ENCODE measurements at places on chromosomes 6 and 20.

DNA sequence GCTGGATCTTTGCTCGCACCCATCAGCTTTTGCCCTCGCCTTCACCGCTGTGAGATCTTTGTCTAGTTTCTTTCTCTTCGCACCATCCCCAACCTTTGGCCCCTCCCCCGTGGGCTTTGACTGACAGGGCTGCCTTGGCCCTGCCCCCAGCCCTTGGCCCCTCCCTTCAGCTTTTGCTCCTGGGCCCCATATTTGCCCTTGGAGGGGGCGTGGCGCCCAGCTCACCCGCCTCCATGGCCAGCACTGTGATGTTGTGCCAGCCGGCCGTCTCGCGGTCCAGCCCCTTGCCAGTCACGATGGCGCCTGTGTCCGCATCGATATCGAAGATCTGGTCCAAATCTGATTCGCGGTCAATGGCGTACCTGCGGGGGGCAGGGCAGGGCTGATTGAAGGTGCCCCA lies 81.1 kb downstream of the CD40 start:
- DNase-seq, result no peak

DNA sequence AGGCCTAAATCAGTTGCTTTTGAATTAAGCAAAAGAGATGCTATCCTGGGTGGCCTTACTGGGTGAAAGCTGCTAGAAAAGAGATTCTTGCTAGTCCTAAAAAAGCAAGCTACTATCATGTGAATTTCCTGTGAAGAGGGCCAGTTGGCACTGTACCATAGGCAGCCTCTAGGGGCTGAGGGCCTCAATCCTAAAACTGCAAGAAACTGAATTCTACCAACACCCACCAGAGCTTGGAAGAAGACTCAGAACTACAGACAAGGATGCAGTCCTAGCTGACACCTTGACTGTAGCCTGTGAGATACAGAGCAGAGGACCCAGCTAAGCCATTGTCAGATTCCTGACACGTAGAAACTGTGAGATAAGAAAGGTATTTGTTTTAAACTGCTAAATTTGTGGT lies 24.5 kb downstream of the CLIC5 start:
- DNase-seq, result no peak

- no peak for DNase-seq
Measured at GRCh38 chr6:16911088-16911487, 149.8 kb upstream of the ATXN1 start.

- DNase-seq, result no peak
Measured at GRCh38 chr6:27767851-27768250, 144.3 kb downstream of the OR2B2 start.

DNA sequence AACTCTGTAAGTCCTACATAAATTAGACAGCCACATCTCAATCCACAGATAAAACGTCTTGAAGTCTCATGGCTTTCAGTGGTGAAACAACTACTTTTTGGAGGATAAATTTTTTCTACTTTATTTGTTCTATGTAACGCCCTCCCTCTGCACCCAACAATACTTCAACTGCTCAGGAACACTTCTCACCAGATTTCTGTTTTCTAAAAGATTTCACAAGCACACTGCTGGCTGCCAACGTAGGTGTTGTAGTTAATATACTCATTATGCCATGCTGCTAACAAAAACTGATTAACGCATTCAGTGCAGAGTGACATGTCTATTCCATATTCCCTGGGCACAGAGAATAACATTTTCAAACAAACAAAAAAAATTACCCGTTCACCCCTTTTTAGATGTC lies 10.2 kb downstream of the USP49 start:
- DNase-seq, result no peak

DNA sequence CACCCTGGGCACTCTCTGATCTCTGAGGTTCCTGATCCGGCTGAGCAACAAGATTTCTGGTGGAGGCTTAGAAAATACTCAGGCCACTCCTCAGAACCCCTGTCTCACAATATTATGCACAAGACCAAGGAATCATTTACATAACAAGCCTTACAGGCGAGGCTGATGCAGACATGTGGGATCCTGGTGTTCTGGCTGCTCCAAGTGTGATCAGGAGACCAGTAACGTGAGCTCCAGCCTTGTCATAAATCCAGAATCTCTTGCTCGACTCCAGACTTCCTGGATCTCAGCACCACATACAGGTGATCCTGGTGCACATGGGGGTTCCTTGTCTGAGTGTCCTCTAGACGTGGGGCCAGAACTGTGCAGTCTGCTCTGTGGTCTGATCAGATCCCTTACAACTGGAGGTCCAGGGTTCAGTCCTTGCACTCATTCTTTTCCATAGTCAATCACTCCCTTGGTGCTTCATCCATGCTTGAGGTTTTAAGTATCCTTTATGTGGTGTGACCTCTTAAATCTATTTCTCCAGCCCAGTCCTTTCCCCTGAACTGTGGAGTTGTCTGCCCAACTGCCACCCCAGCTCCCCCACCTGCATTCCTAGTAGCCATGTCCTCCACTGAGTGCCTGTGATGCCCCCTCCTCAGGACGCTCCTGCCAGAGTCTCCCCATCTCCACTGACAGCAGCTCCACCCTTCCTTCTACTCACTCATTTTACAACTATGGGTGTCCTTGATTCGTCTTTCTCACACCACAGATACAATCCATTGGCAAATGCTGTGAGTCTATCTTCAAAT lies 5.1 kb downstream of the HLA-C start:
- DNase-seq, result no peak

DNA sequence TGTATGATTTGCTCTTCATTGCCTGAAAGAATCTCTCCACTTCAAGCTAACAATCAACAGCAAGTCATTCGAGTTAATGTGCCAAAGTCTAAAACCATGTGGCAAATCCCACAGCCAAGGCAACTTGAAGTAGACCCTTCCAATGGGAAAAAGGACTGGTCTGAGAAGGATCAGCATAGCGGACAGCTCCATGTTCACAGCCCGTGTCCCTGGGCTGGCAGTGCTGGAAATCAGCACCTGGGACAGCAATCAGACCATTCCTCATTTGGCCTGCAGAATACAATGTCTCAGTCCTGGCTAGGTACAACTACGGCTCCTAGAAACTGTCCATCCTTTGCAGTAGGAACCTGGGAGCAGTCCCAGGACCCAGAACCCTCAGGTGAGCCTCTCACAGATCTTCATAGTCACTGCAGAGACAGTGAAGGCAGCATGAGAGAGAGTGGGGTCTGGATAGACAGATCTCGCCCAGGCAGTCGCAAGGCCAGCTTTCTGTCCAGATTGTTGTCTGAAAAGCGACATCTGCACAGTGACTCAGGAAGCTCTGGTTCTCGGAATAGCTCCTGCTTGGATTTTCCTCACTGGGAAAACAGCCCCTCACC lies 1.1 kb downstream of the GJA10 start:
- peak; percentile 93 for DNase-seq

DNA sequence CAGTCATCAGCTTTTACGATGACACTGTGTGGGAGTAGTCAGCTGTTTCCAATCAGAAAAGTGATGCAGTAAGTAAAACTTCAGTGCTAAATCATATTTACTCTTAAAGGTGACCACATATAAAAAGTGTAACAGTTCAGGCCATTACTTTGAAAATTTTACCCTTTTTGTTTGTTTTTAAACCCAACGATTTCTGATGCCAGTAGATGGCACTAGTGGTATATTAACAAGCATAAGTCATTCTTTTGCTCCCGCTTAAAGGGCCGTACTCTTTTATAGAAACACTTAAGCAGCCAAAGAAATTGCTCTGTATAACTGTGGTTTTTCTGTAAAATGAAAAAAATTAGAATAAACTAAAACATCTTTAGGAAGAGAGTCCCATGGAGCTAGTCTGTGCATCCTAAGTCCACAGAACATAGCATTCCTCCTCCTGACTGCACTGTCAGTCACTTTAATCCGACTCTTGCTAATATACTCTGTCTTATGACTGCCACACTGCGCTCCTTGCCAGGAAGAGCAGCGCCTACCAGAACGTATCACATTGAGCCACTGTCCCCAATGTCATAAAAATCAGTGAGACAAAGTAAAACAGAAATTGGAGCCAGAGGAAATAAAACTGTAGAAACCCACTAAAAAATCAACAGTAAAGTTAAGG lies 25.0 kb downstream of the HEBP2 start:
- no peak for DNase-seq

DNA sequence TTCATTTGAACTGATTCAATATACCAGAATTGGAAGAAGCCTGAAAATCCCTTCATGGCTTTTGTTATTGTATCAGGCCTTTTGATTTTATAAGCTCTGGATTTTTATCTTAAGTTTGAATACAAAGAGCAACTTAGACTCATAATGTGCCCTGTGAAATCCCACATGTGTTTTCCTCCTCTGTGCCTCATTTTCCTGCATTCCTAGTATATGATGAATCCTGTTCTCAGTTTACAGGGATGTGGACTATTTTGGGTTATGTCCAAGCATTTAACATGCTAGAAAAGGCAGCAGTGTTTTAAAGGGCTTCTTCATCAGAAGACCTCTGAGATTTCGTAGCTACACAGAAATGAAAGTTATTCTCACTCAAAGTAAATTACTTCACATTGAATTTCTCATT lies 455.0 kb downstream of the RFPL4B start:
- no peak for DNase-seq

- DNase-seq, result no peak
Measured at GRCh38 chr6:147017153-147017552, 187.1 kb upstream of the STXBP5 start.

DNA sequence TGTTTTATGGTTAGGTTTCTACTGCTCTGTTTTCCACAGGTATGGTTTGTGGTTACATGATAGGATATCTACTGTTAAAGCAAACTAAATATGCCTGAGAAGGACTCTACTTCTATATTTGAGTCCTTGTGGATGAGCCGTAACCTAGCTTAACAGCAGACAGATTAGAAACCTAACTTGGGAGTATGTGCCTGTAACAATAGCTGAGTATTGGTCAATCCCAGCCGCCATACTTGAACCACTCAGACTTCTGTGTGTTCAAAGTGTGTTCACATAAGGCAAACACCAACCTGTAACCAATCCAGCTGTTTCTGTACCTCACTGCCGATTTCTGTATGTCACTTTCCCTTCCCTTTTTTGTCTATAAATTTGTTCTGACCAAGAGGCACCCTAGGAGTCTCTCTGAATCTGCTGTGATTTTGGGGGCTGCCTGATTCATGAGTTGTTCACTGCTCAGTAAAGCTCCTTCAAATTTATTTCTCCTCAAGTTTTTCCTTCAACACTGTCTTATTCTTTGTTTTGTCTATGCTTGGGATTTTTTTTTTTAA lies 37.1 kb downstream of the PHF3 start:
- DNase-seq, result no peak

DNA sequence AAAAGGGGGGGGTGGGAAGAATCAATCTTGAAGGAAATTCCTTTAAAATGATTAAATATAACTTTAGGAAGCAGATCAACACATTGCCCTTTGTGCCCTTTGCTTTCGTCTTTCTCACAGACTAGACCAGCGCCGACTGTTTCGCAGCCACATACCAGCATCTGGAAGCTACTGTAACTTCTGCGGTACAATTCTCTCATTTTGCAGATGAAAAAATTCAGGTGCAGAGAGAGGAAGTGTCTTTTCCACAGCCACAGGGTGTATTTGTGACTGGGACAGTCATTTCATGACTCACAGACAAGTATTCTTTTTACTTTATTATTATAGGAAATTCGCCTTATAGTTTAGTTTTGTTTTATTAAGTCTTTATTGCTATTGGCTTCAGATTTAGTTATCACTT lies 84.2 kb downstream of the UST start:
- no peak for DNase-seq

DNA sequence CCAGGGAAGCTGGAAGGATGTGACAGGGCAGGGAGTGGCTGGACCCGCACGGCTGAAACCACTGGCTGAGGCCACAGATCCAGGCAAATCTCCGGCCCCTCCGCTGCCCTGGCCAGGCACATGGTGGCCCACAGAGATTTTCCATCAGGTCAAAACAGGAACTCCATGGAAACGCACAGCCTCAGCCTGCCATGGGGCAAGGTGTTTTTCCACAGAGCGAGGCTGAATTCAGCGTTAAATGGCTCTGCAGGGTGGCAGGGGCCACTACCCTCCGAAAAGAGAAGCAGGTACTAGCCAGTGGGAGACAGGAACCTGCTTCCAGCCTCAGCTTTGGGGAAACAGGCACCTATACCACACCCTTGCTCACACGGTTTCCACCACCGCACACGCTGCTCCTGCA lies 53.1 kb downstream of the PREX1 start:
- no peak for DNase-seq

DNA sequence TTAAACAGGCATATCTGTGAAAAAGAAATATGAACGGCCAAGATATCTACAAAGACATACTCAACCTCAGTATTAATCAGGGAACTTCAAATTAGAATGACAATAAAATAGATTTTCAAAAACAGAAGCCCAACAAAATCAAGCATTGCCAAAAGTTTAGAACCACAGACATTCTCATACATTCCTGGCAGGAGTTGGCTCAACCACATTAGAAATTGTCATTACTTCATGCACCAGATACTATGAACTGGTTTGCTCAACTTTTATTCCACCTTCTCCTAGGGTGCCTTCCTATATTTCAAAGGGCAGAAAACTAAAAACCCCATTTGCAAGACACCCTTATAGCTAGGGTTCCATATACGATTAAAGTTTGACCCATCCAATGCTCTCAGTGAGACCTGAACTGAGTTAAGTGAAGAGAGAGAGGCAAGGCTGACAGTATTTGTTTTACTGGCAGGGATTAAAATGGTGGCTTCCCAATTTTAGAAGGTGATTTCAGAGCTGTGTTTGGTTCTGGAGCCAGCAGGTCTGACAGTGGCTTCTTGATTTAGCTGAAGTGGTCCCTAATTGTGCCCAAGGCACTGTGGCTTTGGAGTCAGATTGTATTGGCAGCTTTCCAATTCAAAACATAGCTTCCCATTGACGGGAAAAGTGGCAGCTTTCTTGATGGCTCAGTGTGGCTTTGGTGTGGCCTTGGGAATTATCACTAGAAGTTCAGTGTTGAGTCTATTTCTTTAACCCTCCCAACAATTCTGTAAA lies 77.1 kb upstream of the CDYL start:
- DNase-seq, result no peak

- DNase-seq, result peak; percentile 94
Measured at GRCh38 chr6:69232911-69233448, 563.8 kb downstream of the LMBRD1 start.

DNA sequence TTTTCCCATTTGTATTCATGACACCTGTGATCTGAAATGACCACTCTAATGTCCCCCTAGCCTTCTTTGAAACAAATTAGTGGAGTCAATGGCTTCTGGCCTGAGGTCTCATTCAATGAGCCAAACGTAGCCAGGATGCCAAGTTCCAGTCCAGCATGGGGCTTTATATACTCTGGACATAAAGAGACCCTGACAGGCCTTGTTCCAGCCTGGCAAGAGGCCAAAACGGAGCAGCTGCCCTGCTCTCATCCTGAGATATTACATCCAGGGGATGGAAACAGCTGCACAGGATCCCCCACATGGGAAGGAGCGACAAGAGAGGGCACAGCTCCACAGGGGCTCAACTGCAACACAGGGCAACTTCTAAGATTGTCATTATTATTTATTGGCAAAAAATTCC lies 437.8 kb downstream of the CDH26 start:
- no peak for DNase-seq

GRCh38 chr6:6851059-6851948 lies 256.5 kb upstream of the RREB1 start:
- DNase-seq, result peak; percentile 72

GRCh38 chr6:105401247-105402089 lies 1.4 kb downstream of the PREP start:
- no peak for DNase-seq

GRCh38 chr6:158321960-158322359 lies 9.7 kb downstream of the TULP4 start:
- no peak for DNase-seq

- DNase-seq, result no peak
Measured at GRCh38 chr6:109478841-109479624, 4.0 kb downstream of the ZBTB24 start.

Measured in kidney (tissue), 22 donors.